ENCODE measurements at places on chromosomes 16 and 17.

DNA sequence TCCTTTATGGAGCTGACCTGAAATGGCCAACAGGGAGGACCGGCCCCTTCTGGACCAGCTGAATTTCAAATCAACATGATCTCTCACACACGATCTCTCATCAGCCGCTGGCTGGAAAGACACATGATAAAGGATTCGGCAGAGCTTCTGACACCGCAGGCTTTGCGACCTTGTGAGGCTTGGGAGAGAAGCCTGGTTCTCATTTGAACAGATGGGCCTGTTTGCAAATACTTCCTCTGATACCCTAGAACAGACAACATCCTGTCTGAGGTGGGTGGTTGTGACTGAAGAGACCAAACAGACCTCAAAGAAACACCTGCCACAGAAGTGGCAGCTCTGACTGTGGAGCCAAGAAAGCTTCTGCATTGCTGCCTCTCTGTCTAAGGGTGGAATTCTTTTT, 77.9 kb upstream of the SDK2 start:
- no peak for DNase-seq

GRCh38 chr16:53829186-53829747, 125.3 kb downstream of the FTO start:
- no peak for DNase-seq

GRCh38 chr17:7579001-7579833, at the start of gene CD68:
Gene CD68, plus strand, starts transcription at chr17:7579638. Its CDS starts 40 bp downstream, at chr17:7579678.
- peak; percentile 78 for DNase-seq

GRCh38 chr16:50367777-50368409, 895 bp downstream of the BRD7 start:
- no peak for DNase-seq

DNA sequence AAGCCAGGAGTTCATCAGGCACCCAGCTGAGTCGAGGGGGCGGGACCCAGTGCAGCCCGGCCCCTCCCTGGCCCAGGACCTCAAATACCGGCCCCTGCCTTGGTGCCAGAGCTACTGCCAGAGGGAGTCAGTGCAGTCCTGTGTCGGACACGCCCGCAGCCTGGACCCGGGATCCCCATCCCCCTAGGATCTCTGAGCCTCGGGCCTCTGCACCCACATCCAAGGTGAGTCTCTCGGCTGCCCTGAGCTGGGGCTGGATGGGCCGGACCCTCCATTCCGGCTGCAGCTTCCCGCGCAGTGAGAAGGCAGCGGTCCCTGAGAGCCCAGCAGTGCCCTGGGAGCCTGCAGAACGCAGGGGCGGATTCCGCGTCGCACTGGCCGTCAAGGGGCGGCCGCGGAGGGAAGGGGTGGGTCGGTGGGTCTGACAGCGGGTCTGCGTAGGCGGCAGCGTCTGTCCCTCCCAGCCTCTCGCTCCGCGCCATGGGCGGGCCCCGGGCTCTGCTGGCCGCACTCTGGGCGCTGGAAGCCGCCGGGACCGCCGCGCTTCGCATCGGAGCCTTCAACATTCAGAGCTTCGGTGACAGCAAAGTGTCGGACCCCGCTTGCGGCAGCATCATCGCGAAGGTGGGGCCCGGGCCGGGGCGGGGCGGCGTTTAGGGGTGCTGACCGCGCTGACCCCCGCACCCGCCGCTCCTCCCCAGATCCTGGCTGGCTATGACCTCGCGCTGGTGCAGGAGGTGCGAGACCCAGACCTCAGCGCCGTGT, at the start of gene DNASE1L2:
DNASE1L2 (plus strand) TSS at position 108 of the 765 bp plus-strand sequence; CDS start at position 481, 373 bp downstream.
- no peak for DNase-seq

Measured in GOT3 (cell line).